NCI-H345 (cell line): ENCODE measurements at places on chromosomes 1 and 21.

GRCh38 chr1:102431253-102431652, 434.5 kb upstream of the OLFM3 start:
- DNase-seq: no peak

DNA sequence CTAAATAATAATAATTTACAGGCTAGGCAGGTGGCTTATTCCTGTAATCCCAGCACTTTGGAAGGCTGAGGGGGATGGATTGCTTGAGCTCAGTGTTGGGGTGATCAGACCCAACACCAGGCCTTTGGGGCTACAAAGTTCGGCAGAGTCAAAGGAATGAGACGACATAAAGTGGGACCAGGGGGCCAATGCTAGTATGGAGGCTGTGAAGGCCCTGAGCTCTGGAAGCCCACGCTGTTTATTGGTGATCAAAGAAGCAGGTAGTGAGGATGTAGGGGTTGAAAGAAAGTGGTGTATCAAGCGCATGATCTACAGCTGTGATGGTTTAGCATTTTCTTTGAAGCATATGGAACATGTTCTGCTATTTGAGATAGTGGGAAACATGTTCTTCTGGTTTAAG, 5.6 kb downstream of the BTBD8 start:
- no peak for DNase-seq

- no peak for DNase-seq
These were observed 27.0 kb downstream of the C1orf216 start for GRCh38 chr1:35691571-35692220.

- no peak for DNase-seq
These were observed 57.4 kb downstream of the LRRC8D start for GRCh38 chr1:89878256-89878655.
